Cardiac atrium fibroblast (primary cell): ENCODE measurements at places on chromosomes 16 and 17. TPM values are rescaled to one million over a fixed set of nuclear protein-coding genes. Genes with fewer than 3 reads are reported as not detected.

The KRTAP3-2 gene
- not detected in 2 replicates for total RNA-seq

The SKAP1 gene
- not detected in 2 replicates for total RNA-seq

The C17orf113 gene
- total RNA-seq = 0.18 and 0.49 TPM in 2 replicates

The CACNA1G gene
- 0.16 TPM in 1 of 2 replicates, not detected in the other for total RNA-seq

The GPR139 gene
- total RNA-seq = not detected in 2 replicates

The AOC2 gene
- 0.65 TPM in 1 of 2 replicates, not detected in the other for total RNA-seq

The CD300A gene
- total RNA-seq = not detected in 2 replicates

The AKTIP gene
- total RNA-seq = 13.9 and 20.7 TPM in 2 replicates

The DLX3 gene
- not detected in 2 replicates for total RNA-seq

The STH gene
- total RNA-seq = not detected in 2 replicates

The MBTPS1 gene
- 105 and 113 TPM in 2 replicates for total RNA-seq
